D721Med (cell line): ENCODE measurements at places on chromosomes 4 and X.

- DNase-seq: no peak
Observed at GRCh38 chrX:37876716-37877115, 29.3 kb upstream of the DYNLT3 start.

GRCh38 chr4:180674619-180675358 is 1568.4 kb upstream of the TENM3 start:
- no peak for DNase-seq

- DNase-seq: no peak
Observed at GRCh38 chr4:147723326-147723725, 8.6 kb upstream of the ARHGAP10 start.

- no peak for DNase-seq
Observed at GRCh38 chr4:151646322-151646721, 114.5 kb downstream of the GATB start.

DNA sequence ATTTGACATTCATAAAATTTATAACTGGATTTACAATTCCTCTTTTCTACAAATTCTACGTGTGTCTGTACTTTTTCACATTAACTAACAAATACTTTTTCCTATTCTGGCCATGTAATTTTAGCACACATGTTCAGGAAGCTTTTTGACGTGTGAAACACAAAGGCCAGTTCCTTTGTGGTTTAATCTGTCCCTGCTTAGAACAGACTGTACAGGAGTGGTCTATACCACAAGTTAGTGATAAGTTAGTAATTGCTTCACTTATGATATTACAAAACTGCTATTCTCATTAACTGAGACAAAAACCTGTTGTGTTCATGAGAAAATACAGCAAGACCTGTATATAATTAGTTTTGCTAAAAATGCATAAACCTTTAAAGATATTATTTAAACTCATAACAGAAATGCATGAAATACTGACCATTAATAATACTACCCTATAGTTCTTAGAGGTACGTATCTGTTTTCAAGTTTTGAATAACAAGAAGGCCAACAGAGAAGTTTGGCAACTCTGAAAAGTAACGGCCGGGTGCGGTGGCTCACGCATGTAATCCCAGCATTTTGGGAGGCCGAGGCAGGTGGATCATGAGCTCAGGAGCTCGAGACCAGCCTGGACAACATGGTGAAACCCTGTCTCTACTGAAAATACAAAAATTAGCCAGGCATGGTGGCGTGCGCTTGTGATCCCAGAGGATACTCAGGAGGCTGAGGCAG is 13.7 kb upstream of the AREG start:
- no peak for DNase-seq

DNA sequence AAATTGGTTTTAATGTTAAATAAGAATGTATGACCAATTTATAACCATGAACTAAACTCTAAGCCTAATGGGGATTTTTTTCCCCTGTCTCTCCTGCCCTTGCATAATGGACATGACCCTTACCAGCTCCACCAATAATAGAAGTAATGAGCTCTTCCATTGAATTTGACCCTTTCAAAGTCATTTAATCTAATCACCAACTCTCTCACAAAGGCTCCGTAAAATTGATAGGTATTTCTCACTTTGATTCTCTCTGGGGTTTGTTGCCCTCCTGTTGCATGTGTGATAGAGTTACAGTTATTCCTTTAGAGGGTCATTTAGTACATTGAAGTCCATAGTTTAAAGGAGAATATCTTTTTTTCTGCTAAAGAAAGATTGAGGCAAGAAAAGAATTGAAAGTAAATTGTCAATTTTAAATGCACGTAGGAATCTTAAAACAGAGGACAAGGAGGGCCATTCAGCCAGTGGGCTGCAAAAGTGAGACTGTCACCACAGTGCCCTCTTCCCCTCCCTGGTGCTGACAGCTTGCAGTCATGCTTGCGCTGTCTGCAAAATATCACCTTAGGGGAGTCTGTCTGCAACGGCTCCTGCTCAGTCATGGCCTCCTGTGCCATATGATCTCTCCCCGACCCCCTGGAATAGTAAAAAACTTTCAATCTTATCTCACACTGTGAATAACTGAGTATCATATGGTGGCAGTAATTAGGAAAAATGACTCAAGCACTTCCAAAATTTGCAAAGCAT is 307.5 kb upstream of the GNPDA2 start:
- DNase-seq: no peak
